Activated CD4-positive, alpha-beta T cell treated with anti-CD3 and anti-CD28 coated beads, Interleukin-2, amount 50 U/mL, for 16 hours (primary cell): ENCODE measurements at places on chromosomes 5 and 9.

DNA sequence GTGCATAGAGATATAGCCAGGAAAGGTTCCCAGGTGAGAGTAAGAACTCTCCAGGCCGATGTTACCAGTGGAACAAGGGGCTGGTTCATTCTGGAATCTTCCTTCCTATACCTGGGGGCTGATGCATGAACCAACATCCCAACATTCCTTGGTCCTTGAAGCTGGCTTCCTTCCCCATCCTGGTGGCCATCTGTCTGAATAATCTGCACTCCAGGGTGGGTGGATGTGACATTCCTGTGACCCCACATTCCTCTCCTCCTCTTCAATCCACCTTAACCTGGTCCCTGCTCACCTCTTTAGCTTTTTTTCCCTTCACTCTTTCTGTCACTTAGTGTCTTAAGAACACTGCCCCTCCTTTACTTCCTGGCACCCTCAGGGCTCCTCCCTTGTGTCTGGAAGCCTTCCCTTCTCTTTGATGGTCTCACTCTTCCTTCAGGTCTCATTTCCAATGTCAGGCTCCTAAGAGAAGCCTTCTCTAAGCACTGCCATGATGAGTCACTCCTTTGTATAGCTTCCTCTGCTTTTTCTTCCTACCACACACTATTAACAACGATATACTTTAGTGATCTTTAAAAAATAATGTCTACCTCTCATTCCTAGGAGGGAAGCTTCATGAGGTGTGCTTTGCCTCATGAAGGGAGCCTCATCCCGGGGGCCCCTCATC lies 80.3 kb downstream of the BOD1 start:
- no peak for DNase-seq

- DNase-seq, result no peak
These were observed 3.6 kb upstream of the CARD19 start for GRCh38 chr9:93092251-93092991.

DNA sequence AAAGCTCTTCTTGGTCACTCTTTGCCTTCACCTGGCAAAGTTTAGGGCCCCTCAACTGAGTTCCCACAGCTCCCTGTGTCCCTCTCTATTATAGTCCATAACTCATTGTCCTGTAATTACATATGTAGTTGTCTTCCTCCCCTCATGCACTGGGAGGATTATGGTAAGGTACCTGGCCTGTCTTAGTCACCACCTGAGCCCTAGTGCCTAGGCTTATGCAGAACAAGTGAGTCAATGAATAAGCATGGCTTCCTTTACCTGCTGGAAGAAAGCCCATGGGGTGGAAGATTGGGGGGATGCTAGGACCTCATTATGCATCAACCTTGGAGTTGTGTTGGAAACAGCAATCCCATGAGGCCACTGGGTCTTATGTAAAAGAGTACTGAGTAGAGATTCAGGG lies 187.7 kb upstream of the TRIM32 start:
- DNase-seq, result no peak

DNA sequence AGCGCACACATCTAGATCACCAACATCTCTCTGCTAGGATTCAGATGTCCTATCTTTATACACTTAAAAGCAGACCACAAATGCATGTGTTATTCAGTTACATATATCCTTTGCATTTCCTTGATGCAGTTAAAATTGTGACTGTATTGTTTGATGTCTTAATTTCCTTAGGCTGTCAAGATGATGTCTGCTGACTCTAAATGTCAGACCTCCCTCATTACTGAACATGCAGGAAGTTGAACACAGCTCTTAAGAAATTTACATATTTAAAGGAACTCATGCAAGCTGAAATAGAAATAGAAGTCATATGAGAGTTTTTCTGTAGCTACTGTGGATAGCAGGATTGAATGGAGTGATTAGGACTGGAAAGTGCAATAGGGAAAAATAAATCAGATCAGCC lies 336.5 kb upstream of the SEMA6A start:
- DNase-seq, result no peak

DNA sequence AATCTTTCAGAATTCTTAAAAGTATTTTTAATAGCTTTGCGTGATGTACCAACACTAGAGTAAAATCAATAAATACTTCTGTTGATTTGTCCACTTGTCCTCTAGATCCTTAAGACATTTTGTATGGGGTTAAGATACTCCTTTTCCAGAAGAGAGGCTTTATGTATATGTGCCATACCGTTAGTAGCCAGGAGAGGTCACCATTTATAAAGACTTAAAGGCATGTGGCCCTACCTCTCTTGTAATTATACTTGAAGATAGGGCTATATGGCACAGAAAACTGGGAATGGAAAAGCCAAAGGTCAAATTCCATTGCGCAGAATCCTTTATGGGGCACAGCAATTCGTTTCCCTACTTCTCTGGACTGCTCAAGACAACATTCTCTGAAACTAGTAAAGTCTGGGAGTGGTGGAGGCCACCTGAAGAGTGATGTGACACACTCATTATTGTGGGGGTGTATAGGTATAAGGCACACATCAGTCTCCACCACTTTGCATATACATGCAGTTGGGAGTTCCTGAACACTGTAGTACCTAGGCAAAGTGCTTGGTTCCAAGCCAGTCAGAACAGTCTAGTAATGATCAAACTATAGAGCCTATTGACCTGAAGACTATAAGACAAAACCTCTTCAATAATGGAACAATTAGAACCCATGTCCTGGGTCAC lies 140.1 kb upstream of the FBXL17 start:
- DNase-seq, result peak; percentile 36

- no peak for DNase-seq
These were observed 677 bp upstream of the TXNDC15 start for GRCh38 chr5:134873494-134873893.

- DNase-seq, result no peak
These were observed 5.5 kb upstream of the ESM1 start for GRCh38 chr5:54990841-54991258.

GRCh38 chr9:78954286-78954685 lies 617.5 kb upstream of the TLE4 start:
- DNase-seq, result no peak

GRCh38 chr5:162699361-162699760 lies 631.8 kb downstream of the GABRG2 start:
- no peak for DNase-seq

DNA sequence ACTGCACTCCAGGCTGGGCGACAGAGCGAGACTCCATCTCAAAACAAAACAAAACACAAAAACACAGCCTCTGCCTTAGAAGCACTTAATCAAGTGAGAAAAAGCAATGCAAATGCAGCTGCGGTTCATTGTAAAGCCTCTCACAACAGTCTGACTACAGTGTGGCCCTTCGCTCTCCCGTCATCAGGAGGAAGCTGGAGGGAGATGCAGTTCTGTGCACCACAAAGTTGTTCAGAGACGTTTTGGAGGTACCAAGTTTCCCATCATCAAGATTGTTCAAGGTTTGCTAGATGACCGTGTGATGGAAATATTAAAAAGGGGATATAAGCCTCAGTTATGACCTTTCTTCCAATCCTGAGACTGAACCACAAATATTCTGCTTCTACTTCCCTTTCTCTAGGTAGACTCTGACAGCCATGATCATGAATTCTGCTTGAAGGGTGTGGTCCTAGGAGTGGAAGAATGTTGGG lies 40.9 kb downstream of the SEC61B start:
- DNase-seq, result no peak

DNA sequence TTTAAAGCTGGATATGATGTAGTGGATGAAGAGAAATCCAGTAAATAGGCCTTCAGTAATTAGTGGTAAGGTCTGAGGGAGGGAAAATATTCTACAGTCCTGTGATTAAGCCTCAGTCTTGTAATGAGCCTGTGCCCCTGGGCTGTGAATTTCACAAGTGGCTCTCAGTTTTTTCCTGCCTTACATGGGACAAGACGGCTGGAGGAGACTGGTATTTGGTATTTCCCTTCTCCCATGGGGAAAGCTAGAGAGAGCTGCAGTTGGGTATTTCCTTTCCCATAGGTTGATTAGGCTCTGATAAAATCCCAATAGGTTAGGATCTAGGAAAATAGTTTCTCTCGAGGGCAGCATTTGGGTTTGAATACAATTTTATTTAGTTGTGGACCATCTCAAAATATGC lies 62.2 kb upstream of the GNA14 start:
- DNase-seq, result no peak

- no peak for DNase-seq
These were observed 111.0 kb upstream of the PTPN3 start for GRCh38 chr9:109609060-109609459.

DNA sequence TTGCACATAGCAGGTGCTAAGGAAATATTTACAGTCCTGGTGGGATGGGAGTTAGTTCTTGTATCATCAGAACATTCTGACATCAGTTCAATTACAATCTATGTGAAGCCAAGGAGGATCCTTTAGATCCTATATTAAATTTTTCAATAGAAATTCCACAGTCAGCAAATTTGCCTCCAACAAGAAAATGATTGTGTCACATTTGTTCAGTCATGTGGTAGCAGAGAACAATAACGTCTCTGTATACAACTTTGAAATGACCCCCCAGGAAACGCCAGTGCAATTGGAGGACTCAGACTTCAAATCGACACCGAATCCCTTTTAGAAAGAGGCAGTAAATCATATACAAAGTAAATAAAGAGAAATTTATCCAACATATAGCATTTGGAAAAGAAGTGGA lies 392.1 kb downstream of the DTWD2 start:
- no peak for DNase-seq

GRCh38 chr9:69546265-69546664 lies 125.9 kb downstream of the APBA1 start:
- peak; percentile 8 for DNase-seq

- DNase-seq, result no peak
These were observed 184.3 kb downstream of the TSSK1B start for GRCh38 chr5:113250341-113250953.

- DNase-seq, result no peak
These were observed 6.5 kb downstream of the HIGD2A start for GRCh38 chr5:176394881-176395675.

GRCh38 chr5:78879516-78879915 lies 105.6 kb downstream of the ARSB start:
- DNase-seq, result no peak

- DNase-seq, result no peak
These were observed 66.9 kb upstream of the EPB41L4A start for GRCh38 chr5:112485934-112486355.

DNA sequence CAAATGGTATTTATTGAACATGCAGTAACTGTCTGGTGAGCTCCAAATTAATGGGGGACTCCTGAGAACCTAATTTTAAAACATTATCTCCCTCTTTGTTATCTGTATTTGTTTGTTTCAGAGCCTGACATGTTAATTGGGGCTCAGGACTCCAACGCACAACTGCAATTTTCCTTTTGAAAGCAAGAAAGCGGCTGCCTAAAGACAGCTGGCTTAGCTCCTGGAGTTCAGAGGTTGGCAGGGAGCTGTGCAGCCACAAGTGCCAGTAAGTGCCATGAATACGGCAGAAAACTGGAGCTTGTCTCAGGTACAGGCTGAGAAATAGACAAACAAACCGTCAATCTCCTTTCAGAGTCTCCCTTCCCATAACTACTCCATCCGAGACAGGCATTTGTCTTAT lies 80.9 kb downstream of the PPP2R2B start:
- no peak for DNase-seq

- no peak for DNase-seq
These were observed 8.1 kb upstream of the COL5A1 start for GRCh38 chr9:134633362-134634142.

GRCh38 chr9:130421802-130422276 lies 22.9 kb upstream of the ASS1 start:
- no peak for DNase-seq
